ENCODE measurements at places on chromosomes 3 and 15.

- DNase-seq, result no peak
These were observed 132.5 kb downstream of the APBA2 start for GRCh38 chr15:29018120-29018805.

- DNase-seq, result peak; percentile 11
These were observed 131.2 kb upstream of the MEF2A start for GRCh38 chr15:99434506-99435112.

- no peak for DNase-seq
These were observed 3.2 kb upstream of the GPR171 start for GRCh38 chr3:151206201-151206600.

GRCh38 chr15:68333775-68334470 lies 56.4 kb downstream of the FEM1B start:
- DNase-seq, result peak; percentile 71

DNA sequence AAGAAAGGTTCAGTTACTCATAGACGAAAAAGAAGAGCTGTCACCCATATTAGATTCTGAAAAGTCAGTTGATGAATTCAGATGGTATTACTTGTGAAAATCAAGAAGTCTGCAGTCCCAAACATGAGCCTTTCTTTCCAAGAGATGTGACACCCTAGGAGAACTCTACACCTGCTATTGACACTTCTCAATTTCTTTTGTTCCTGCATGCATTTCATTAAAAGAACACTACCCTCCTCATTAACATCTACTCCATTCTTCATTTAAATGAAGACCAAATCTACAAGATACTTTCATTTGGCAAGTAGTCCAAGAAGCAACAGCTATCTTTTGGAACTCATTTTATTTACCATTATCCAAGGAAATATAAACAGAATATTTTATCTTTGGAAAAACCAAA lies 6.6 kb downstream of the GABRB3 start:
- no peak for DNase-seq

DNA sequence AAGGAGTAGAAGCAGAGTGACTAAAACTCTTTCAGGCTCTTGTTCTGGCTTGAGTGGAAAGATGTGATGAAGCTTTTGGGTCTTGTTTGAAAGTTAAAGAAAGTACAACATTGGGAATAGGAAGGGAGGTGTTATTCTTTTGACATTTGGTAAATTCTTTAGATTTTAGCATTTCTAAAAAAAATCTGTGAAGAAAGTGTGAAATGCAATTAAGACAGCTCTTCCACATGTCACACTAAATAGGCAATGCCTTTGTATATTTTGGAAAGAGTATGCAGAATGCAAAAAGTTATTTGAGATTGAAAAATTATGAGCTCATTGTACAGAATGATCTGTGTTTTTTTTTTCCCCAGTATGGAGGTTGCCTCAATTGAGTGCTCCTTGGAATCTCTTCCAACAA lies 532.2 kb upstream of the DPPA4 start:
- no peak for DNase-seq

DNA sequence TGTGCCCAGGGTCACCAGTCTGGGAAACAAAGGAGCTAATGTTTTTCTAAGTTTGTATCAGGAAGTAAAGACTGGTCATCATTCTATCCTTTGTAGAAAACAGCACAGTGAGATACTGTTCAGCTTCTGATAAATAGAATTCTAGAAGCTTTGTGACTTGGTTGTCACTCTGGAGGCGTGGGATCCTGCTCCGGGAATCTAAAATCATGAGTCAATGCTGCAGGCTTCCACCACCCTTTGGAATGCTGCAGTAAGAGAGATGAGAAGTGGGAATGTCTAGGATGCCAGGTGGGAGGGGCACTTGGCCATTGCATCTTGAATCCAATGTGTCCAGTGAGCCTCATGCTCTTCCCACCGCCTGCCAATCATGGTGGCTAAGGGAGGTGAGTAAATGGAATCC lies 40.9 kb downstream of the SAMMSON start:
- no peak for DNase-seq

GRCh38 chr15:49412797-49413196 lies 10.2 kb upstream of the FGF7 start:
- DNase-seq, result no peak

DNA sequence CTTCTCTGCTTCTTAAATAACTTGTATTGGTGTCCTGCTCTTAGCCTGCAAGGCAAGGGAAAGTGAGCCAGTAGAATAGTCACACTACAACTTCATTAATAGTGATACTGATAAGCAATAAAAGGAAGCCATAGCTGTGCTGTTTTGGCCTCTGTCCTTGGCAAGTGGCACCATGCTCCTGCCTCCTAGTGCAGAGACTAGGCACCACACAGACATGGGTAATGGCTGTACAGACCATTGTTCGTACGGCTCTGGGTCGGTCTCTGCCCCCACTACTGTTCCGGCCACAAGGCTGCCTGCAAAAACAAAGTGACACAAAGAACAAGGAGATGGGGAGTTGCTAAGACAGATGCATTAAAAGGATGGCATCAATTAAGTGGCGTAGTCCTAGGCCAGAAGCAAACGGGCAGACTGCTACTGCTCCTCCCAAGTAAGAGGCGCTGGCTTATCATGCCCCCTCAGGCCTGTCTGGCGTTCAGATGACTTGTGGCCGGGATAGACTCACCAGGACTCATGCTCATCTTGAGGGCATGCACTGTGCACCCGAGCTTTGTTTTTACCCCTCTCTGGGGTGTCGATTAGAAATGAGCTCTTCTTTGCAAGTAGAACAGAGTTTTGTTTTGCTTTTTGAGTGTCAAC lies 75.6 kb downstream of the TRAK1 start:
- no peak for DNase-seq

- DNase-seq, result no peak
These were observed 22.5 kb upstream of the NPTN start for GRCh38 chr15:73655724-73656123.

- no peak for DNase-seq
These were observed 148.0 kb upstream of the OSTN start for GRCh38 chr3:191051037-191051436.

- DNase-seq, result no peak
These were observed 115.0 kb upstream of the VEPH1 start for GRCh38 chr3:157618075-157618760.

- peak; percentile 56 for DNase-seq
These were observed 46.7 kb downstream of the RTP1 start for GRCh38 chr3:187243933-187244524.
